ENCODE measurements at places on chromosomes 11 and 22. TPM values are rescaled to one million over a fixed set of nuclear protein-coding genes. Genes with fewer than 3 reads are reported as not detected.
A peak's percentile ranks its signal among the peaks of the same experiment; 100 is the strongest.

GRCh38 chr11:76745561-76746207 is 37.5 kb upstream of the TSKU start:
- H3K36me3 ChIP-seq, result no peaks in the 10 kb centered on the region
- H3K4me3 ChIP-seq, result no peak overlapping the region
- H3K27ac ChIP-seq, result no peak overlapping the region
- peaks cover 3% of the 10 kb centered on the region for H3K4me1 ChIP-seq

DNA sequence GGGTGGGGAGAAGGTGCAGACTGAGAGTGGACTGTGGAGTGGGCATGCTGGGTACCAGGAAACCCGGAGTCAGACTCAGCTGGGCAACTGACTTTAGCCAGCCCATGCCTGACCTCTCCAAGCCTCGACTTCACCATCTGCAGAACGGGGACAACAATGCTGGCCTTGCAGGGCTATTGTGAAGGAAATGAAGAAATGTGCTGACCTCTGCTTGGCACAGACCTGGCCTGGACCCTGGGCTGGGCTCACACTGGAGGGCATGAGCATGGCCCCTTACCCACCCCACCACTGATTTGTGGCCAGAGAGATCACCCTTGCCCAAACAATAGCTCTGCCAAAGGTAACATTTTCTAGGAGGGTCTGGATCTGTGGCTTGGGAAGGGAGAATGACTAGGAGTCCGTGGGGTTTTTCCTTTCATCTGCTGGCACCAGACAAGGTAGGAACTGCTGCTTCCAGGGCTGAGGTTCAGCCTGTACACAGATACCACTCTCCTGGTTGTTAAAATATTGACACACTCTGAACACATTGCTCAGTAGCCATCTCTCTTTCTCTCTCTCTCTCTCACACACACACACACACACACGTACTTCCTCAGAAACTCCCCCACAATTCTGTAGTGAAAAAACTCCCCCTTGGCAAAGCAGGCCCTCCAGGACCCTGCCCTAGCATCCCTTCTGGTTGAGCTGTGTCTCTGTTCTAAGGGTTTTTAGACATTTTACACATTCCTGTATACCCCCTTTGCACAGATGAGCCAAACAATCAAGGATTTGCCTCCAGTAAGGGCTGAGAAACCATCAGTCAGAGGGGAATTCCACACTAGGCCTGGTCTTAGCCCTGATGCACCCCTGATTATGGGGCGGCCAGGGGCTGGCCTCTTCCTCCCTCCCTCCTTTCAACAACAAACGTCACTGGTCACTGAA is 1.0 kb downstream of the MOGAT2 start:
- H3K4me1 ChIP-seq, result no peaks in the 10 kb centered on the region
- no peaks in the 10 kb centered on the region for H3K27me3 ChIP-seq
- no peaks in the 10 kb centered on the region for H3K36me3 ChIP-seq
- no peak overlapping the region for H3K4me3 ChIP-seq
- DNase-seq, result peak; percentile 16

DNA sequence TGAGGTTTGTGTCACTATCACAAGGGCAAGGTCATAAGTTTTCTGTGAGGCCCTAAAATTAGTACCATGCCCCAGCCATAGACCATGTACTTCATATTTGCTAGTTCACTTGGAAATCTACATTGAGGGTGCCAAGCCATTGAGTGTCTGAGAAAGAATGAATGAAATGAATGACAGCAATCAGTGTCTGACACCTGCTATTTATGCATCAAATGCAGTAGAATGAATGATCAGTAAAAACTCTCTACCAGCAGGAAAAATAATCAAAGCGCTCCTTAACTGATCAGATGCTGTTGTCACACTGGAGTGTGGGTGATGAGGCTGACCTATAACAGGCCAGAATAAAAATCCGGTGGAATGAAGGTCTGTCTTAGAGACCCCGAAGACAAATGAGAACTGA is 467.9 kb upstream of the B3GAT1 start:
- H3K27ac ChIP-seq, result no peak overlapping the region
- H3K36me3 ChIP-seq, result no peaks in the 10 kb centered on the region
- no peaks in the 10 kb centered on the region for H3K4me1 ChIP-seq
- no peak overlapping the region for H3K4me3 ChIP-seq
- DNase-seq, result no peak
- no peaks in the 10 kb centered on the region for H3K27me3 ChIP-seq

- peak; percentile 83 for DNase-seq
- H3K27ac ChIP-seq, result no peak overlapping the region
- no peaks in the 10 kb centered on the region for H3K4me1 ChIP-seq
- H3K27me3 ChIP-seq, result peaks cover 10% of the 10 kb centered on the region
- H3K36me3 ChIP-seq, result no peaks in the 10 kb centered on the region
- H3K4me3 ChIP-seq, result no peak overlapping the region
Observed at GRCh38 chr22:31148953-31149627, 8.8 kb upstream of the PLA2G3 start.

GRCh38 chr11:19218786-19219460 is 17.1 kb upstream of the CSRP3 start:
- H3K4me1 ChIP-seq, result peaks cover 5% of the 10 kb centered on the region
- H3K4me3 ChIP-seq, result no peak overlapping the region
- H3K27me3 ChIP-seq, result no peaks in the 10 kb centered on the region
- no peak overlapping the region for H3K27ac ChIP-seq
- no peaks in the 10 kb centered on the region for H3K36me3 ChIP-seq

DNA sequence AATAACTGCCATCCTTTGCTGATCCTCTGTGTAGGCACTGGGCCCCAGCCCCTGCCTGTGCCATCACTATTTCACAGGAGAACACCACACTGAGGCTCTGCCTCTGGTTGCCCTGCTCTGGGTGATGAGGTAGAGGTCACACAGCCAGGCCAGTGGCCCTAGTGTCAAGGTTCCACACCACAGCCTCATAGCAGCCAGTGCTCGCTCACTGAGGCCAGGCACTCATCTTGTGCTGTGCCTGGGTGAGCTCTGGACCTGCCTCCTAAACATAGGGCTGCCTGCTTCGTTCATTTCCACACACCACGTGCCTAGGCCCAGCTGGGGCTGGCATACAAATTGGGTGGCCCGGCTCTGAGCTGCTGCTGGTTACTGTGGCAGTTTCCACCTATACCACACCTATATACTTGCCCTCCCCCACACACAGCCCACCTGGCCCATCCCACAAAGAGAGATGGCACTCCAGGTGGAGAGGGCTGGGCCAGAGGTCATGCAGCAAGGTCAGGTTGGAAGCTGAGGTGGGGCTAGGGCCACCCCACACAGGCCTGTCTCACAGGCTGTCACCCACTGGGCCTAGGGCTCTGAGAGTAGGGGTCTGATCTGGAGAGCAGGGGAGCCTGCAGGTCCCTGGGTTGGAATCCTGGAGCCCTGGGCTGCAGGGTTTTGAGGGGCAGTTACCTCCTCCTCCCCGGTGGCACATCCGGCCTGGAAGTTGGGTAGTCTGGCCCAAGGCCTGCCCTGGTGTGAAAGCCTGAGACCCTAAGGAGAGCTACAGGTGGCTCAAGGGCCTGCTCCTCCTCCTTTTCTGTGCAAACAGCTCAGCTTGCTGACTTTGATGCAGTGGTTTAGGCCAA is 11.2 kb downstream of the KCNQ1OT1 start:
- H3K27ac ChIP-seq, result no peak overlapping the region
- peaks cover 32% of the 10 kb centered on the region for H3K4me1 ChIP-seq
- H3K36me3 ChIP-seq, result no peaks in the 10 kb centered on the region
- DNase-seq, result no peak
- no peak overlapping the region for H3K4me3 ChIP-seq

GRCh38 chr11:61951484-61952135 is 1.5 kb downstream of the BEST1 start:
- no peak overlapping the region for H3K27ac ChIP-seq
- H3K4me1 ChIP-seq, result peaks cover 6% of the 10 kb centered on the region
- H3K27me3 ChIP-seq, result peaks cover 33% of the 10 kb centered on the region
- DNase-seq, result no peak
- H3K4me3 ChIP-seq, result no peak overlapping the region
- no peaks in the 10 kb centered on the region for H3K36me3 ChIP-seq

DNA sequence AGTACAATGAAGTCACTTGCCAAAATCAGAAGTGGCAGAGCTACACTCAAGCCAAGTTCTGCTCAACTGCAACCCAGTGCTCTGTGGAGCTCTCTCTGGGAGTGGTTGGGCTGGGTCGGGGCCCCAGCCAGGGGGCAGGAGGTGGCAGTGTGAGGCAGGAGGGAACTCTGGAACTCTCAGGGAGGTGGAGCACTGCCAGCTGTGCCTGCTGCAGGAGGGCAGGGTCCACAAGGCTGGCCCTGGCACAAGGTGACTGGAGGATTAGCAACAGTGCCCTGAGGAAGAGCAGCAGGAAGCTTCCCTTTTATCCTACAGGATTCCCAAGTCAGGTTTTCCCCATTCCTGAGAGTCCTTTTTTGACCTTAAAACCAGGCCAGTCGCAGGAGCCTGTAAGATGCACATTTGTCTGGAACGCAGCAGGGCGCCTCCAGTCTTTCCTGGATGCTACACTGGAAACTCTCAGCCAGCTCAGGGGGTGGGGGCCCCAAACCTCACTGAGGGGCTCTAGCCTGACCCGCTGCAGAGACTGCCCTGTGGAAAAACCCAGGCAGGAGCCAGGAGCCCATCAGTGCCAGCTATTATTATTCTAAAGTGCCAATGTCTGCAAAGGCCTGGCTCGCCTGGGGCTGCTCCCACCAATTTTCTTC is 31.8 kb downstream of the DKK3 start:
- H3K4me1 ChIP-seq, result peaks cover 22% of the 10 kb centered on the region
- H3K27ac ChIP-seq, result no peak overlapping the region
- no peaks in the 10 kb centered on the region for H3K27me3 ChIP-seq
- DNase-seq, result no peak
- H3K4me3 ChIP-seq, result no peak overlapping the region
- H3K36me3 ChIP-seq, result no peaks in the 10 kb centered on the region

DNA sequence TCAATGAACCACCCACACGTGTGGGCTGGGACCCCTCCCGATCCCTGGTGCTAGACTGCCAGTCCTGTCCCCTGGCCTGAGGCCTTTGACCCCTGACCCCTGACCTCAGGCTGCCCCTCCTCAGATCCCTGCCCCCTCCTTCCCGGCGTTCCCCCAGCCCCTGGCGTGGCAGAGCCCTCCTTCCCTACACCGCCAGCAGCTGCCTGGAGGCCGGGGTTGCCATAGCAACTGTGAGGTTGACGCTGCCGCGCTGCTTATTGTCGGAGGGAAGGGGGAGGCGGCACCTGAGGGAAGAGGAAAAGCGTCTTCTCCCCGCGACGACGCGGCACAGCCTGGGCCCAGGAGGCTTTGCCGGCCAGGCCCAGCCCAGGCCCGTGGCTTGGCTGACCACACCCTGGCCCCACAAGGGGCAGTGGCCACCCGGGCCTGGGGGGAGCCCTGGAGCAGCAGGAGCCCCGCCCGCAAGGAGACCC is 32.6 kb downstream of the SHANK3 start:
- H3K27me3 ChIP-seq, result no peaks in the 10 kb centered on the region
- no peaks in the 10 kb centered on the region for H3K36me3 ChIP-seq
- peak; percentile 98 for DNase-seq
- H3K4me1 ChIP-seq, result peaks cover 16% of the 10 kb centered on the region
- no peak overlapping the region for H3K27ac ChIP-seq

DNA sequence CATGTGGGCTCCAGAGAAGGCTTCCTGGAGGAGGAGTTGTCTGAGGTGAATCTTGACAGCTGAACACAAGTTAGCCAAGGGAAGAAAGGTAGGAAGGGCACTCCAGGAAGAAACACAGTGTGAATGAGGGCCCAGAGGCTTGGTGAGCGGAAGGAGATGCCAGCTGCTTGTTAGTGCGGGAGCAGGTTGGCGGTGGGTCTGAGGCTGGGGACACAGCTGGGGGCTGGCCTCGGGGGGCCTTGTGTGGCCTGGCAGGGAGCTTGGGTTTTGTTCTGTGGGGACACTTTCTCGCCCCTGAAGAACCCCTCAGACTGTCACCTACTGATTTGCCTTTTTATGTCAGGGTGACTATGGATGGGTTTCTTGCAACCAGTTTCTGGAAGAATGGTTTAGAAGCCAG is 160.0 kb downstream of the ST3GAL4 start:
- no peaks in the 10 kb centered on the region for H3K36me3 ChIP-seq
- H3K4me1 ChIP-seq, result peaks cover 11% of the 10 kb centered on the region
- no peak overlapping the region for H3K4me3 ChIP-seq
- H3K27ac ChIP-seq, result no peak overlapping the region
- DNase-seq, result no peak

GRCh38 chr11:67584205-67584880 is 731 bp downstream of the GSTP1 start:
- H3K4me3 ChIP-seq, result peak overlapping the region; percentile 82
- H3K27me3 ChIP-seq, result peaks cover 38% of the 10 kb centered on the region
- H3K27ac ChIP-seq, result no peak overlapping the region
- H3K36me3 ChIP-seq, result no peaks in the 10 kb centered on the region
- peaks cover 11% of the 10 kb centered on the region for H3K4me1 ChIP-seq

DNA sequence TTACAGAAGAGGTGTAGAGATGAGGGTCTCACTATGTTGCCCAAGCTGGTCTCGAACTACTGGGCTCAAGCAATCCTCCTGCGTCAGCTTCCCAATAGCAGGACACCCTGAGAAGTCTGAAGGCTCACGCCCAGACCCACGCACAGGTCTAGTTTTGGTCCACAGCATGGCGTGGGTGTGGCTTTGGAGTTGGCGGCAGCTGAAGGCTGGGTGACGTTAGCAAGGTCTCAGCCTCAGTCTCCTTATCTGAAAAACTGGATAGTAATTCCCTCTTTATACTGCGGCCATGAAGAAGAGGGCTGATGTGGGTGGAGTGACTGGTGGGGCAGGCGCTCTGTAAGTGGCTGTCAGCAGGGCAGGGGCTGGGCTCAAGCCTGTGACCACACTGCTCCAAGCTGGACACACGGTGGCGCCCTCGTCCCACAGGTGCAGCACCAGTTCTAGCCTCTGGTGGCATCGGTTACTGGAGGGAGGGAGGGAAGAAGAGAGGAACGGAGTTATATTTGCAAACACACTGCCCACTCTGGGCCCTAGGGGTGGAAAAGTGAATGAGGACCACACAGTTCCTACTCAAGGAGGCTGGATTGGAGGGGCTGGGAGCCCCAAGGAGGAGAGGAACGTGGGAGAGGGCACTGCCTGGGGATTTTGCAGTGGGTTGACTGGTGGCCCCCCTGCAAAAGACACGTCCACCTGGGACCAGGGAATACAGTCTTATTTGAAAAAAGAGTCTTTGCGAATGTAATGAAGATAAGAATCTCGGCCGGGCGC is 19.6 kb upstream of the CARD10 start:
- H3K36me3 ChIP-seq, result no peaks in the 10 kb centered on the region
- no peak overlapping the region for H3K27ac ChIP-seq
- no peak overlapping the region for H3K4me3 ChIP-seq
- no peaks in the 10 kb centered on the region for H3K4me1 ChIP-seq
- DNase-seq, result peak; percentile 94

DNA sequence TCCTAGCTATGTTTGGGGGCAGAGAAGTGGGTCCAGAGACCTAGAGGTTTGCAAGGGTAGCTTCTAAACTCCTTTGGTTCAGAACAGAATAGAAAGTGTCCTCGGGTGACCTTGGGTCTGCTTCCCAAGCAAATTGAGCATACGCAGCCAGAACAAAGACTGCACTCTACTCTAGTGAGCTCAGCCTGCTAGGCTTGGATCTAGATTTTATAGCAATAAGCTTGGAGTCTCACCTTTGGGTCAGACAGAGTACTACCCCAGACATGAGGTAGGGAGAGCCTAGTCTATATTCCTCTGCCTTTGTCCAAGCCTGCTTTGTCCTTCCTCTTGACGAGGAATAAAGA is 52.6 kb upstream of the ELF5 start:
- H3K27ac ChIP-seq, result no peak overlapping the region
- no peaks in the 10 kb centered on the region for H3K27me3 ChIP-seq
- no peak for DNase-seq
- no peaks in the 10 kb centered on the region for H3K36me3 ChIP-seq

GRCh38 chr11:68783216-68783821 is 32.0 kb upstream of the TESMIN start:
- H3K4me1 ChIP-seq, result no peaks in the 10 kb centered on the region
- H3K27ac ChIP-seq, result no peak overlapping the region
- H3K27me3 ChIP-seq, result no peaks in the 10 kb centered on the region
- DNase-seq, result no peak

IRF7 gene
- total RNA-seq, result 18.4 TPM

SOX10 gene
- 0.99 TPM for total RNA-seq

SLC5A1 gene
- 0.06 TPM for total RNA-seq

GLB1L3 gene
- total RNA-seq, result 0.09 TPM

SLC7A4 gene
- total RNA-seq, result not detected

SNX32 gene
- total RNA-seq, result 3.0 TPM

Data from neural progenitor cell (in vitro differentiated cells).